ENCODE measurements at places on chromosomes 2 and 18. TPM values are rescaled to one million over a fixed set of nuclear protein-coding genes. Genes with fewer than 3 reads are reported as not detected.

ASXL3 gene
- 0.14 TPM for polyA plus RNA-seq

MRPS9 gene
- 36.2 TPM for polyA plus RNA-seq

SPP2 gene
- polyA plus RNA-seq = not detected

GREB1L gene
- polyA plus RNA-seq = 1.6 TPM

NRP2 gene
- 32.0 TPM for polyA plus RNA-seq

C2orf81 gene
- polyA plus RNA-seq = 2.4 TPM

NT5DC4 gene
- polyA plus RNA-seq = not detected

DSEL gene
- polyA plus RNA-seq = 3.0 TPM

MAP2 gene
- polyA plus RNA-seq = 7.2 TPM

PMAIP1 gene
- polyA plus RNA-seq = 51.7 TPM
